Cardiac fibroblast (primary cell): ENCODE measurements at places on chromosomes 12 and 14.
A peak's percentile ranks its signal among the peaks of the same experiment; 100 is the strongest.

GRCh38 chr14:84435820-84436324, 1094.1 kb upstream of the FLRT2 start:
- no peak for DNase-seq

DNA sequence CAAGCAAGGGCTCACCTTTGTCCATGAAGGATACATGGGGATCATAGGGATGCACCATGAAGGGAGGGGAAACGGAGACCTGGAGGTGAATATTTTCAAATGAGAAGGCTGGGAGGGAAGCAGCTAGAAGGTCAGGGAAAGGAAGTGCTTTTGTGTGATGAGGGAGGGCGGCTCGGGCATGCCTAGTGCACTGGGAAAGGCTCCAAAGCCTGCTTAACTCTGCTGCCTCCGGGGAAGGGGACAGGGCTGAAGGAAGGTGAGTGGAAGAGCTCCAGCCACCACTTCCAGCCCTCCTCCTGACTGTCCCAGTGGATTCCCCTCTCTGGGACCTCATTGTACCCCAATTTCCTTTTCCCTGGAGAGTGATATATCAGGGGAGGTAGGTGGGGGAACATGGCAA, 149.4 kb upstream of the PRMT8 start:
- no peak for DNase-seq

GRCh38 chr14:65486863-65487262, 74.3 kb downstream of the FUT8 start:
- no peak for DNase-seq

GRCh38 chr14:102870994-102871831, 51.2 kb upstream of the AMN start:
- no peak for DNase-seq

DNA sequence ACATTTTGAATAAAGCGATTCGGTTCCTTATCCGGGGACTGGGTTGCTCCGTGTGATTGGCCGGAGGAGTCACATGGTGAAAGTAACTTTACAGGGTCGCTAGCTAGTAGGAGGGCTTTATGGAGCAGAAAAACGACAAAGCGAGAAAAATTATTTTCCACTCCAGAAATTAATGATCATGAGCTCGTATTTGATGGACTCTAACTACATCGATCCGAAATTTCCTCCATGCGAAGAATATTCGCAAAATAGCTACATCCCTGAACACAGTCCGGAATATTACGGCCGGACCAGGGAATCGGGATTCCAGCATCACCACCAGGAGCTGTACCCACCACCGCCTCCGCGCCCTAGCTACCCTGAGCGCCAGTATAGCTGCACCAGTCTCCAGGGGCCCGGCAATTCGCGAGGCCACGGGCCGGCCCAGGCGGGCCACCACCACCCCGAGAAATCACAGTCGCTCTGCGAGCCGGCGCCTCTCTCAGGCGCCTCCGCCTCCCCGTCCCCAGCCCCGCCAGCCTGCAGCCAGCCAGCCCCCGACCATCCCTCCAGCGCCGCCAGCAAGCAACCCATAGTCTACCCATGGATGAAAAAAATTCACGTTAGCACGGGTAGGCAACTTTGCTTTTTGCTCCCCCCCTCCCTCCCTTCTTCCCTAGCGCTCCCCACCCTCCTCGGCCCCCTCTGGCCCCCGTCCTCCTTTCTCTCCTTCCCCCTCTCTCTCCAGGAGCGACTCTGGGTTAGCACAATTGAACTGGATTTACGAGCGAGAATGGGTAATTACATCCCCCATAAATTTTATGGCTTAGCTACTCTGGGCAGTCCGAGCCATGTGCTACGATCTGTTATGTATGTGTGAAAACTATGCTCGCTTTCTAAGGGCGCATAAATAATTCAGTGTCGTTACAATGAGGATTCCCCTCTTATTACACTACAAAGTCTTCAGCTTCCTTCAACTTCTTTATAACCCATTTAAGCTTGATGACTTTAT, at the start of gene HOXC4:
Gene HOXC4 (plus strand): TSS at position 85 of the 991 bp plus-strand sequence. CDS start 88 bp downstream, at position 173.
- DNase-seq: no peak

- peak; percentile 70 for DNase-seq
Observed at GRCh38 chr14:22190411-22191191, 398.4 kb downstream of the DAD1 start.
